ENCODE measurements at places on chromosomes 6 and 20. TPM values are rescaled to one million over a fixed set of nuclear protein-coding genes. Genes with fewer than 3 reads are reported as not detected.

Gene TRIM31
- total RNA-seq: not detected

Gene LHFPL5
- not detected for total RNA-seq

Gene LCA5
- 2.0 TPM for total RNA-seq

Gene PTCHD4
- 0.72 TPM for total RNA-seq

Gene BMP6
- total RNA-seq: 0.28 TPM

Gene IL17A
- not detected for total RNA-seq

Gene CHRNA4
- not detected for total RNA-seq

Gene MCHR2
- not detected for total RNA-seq

Gene SLC26A8
- not detected for total RNA-seq

Gene TTK
- total RNA-seq: 21.5 TPM

Gene EDN3
- total RNA-seq: not detected

Gene ZNF831
- not detected for total RNA-seq

Gene EMILIN3
- total RNA-seq: under 0.01 TPM

Gene SIRPG
- total RNA-seq: not detected

Gene C6orf132
- total RNA-seq: 0.72 TPM

Gene ULBP1
- 0.56 TPM for total RNA-seq

Gene CFAP61
- total RNA-seq: under 0.01 TPM

Gene PAK5
- not detected for total RNA-seq

Gene CCR6
- total RNA-seq: not detected

Gene SYNGAP1
- total RNA-seq: 1.4 TPM

Gene CNKSR3
- total RNA-seq: 15.8 TPM

Gene RBM24
- total RNA-seq: 6.7 TPM

Gene ZSCAN16
- total RNA-seq: 2.5 TPM

Measured in IMR-90 (cell line).